ENCODE measurements at places on chromosomes 7 and 10.

DNA sequence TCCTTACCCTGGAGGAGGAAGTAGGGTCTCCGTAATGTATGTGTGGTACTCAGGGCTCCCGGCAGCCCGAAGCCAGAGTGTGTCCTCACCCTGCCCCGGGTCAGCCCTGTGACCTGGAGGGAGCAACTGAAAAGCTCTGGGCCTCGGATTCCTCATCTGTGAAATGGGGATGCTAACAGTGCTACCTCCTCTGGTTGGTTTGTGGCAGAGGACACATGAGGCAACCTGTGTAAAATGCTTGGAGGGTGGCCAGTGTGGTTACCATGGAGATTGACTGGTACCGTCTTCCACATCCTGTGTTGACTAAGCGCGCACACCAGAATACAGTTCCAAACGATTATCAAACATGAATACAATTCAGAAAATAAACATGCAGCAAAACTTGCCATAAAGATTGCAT, 163.8 kb upstream of the KLF6 start:
- DNase-seq = peak; percentile 76

GRCh38 chr7:81492240-81492639, 277.6 kb downstream of the HGF start:
- no peak for DNase-seq

- DNase-seq = no peak
Measured at GRCh38 chr7:1223196-1223981, 9.3 kb upstream of the UNCX start.

GRCh38 chr10:79405221-79405994, 40.0 kb downstream of the ZCCHC24 start:
- DNase-seq = peak; percentile 38

- no peak for DNase-seq
Measured at GRCh38 chr7:12719141-12719919, 31.9 kb downstream of the ARL4A start.

DNA sequence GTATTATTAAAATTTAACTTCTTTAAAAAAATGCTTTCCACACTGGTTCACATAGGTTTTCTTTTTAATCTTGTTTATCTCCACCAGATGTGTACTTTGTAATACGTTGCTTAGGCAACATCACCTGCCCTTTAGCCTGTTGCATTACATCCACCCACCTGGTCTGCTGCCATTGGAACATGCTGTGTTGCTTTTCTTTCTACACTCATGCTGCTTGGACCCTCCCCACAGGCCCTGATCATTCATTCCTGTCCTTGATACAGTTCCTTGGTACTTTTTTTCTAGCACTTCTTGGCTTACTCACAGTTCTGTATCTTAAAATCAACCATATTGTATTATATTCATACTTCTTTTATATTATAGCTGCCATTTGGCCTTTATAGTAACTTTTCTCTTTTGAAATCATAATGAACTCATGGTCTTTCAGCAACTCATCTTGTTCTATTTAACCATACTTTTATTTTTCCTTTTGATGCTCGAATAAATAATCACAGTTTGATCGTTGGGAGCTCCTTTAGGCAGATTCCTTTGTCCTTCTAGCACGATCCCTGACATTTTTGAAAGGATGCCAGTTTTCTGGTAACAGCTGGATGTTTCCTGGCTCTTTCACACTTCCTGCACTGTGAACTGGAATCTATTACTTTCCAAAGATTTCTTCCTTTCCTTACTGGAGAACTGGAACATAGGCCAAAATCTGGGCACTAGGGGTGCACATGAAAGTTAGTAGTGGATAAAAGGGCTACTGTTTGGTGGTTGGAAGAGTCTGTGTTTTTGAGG, 125.1 kb downstream of the CDK14 start:
- DNase-seq = no peak

DNA sequence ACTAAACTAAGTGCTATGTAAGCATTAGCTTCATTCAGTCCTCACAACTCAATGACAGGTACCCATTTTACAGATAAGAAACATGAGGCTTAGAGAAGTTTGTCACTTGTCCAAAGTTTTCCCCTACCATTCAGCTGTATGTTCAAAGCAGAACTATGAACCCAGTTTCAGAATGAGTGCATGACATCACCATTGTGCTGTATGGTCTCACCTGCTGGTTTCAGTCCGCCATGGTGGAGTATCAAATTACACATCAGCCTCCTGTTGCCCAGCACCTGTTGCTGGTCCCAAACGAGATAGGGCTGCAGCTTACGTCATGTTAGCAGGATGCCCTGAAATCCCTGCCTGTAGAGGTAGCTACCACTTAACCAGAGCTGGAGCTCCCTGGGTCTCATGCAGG, 95.0 kb downstream of the DYNC1I1 start:
- DNase-seq = no peak

DNA sequence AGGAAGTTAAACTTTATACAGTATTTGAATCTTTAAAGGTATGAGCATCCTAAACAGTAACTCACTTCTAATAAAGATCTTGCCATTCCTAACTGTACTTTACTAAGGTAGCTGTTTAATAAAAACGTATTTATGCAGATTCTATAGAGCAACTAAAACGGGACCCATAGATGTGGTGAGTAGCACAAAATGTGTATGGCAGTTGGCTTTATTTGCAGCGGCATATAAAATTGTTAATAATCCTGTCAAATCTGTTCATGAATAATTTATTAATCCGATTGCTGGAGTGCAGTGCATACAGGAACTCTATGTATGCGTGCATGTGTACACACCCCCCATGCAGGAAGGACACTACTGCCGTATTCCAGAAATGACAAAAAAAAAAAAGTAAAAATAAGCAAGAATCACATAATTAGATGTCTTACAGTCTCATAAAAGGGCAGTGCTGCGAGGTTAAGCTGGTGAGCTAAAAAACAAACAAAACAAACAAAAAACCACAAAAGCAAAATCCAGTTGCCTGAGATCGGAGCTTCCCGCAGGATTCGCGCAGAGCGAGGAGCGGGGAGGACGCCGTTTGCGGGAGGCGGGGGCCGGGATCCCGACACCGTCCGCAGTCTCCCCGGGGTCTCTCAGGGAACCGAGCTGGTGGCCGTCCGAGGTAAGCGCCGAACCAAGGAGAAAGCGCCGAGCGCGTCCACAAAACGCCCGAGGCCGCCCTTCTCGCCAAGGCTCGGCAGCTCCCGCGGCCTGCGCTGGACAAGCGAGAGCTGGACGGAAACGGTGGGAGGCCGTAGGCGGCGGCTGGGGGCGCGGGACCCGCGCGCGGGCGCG, 518 bp upstream of the COMMD3 start:
- no peak for DNase-seq

- DNase-seq = no peak
Measured at GRCh38 chr10:62610649-62611229, 193.8 kb upstream of the ADO start.
